Camera-type eye (tissue), 1 donor: ENCODE measurements at places on chromosomes 5 and 9. TPM values are rescaled to one million over a fixed set of nuclear protein-coding genes. Genes with fewer than 3 reads are reported as not detected.

GNPDA1 gene
- 68.6 TPM for total RNA-seq

IFNA6 gene
- not detected for total RNA-seq

IL7R gene
- 0.82 TPM for total RNA-seq

MELK gene
- total RNA-seq: 9.2 TPM

NDST1 gene
- 100 TPM for total RNA-seq

BARX1 gene
- total RNA-seq: not detected

AGXT2 gene
- total RNA-seq: not detected

RAD1 gene
- 33.5 TPM for total RNA-seq

CDC20B gene
- total RNA-seq: 0.38 TPM

KCNV2 gene
- 134 TPM for total RNA-seq

SSBP2 gene
- 168 TPM for total RNA-seq
